ENCODE measurements at places on chromosomes 5 and 9.

DNA sequence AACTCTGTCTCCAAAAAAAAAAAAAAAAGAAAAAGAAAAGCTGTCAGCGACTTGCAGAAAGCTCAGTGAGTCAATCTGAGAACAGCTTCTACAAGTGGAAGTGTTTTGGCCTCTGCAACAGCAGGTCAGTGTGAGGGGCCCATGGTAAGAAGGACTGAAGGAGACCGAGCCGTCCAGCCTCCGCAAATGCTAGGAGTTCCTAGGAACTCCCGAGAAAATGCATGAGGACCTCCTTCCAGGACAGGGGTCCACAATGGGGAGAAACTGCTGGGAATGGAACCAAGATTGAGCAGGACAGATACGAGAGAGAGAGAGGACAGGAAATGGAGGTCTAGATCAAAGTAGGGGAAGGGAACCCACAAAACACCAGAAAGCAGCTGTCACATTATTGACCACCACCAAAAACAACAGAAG is 180.5 kb downstream of the CRB2 start:
- no peak for DNase-seq

- no peak for DNase-seq
Measured at GRCh38 chr9:7921545-7922197, 122.1 kb upstream of the DMAC1 start.

- DNase-seq, result no peak
Measured at GRCh38 chr9:72814083-72814597, 138.7 kb downstream of the ALDH1A1 start.

DNA sequence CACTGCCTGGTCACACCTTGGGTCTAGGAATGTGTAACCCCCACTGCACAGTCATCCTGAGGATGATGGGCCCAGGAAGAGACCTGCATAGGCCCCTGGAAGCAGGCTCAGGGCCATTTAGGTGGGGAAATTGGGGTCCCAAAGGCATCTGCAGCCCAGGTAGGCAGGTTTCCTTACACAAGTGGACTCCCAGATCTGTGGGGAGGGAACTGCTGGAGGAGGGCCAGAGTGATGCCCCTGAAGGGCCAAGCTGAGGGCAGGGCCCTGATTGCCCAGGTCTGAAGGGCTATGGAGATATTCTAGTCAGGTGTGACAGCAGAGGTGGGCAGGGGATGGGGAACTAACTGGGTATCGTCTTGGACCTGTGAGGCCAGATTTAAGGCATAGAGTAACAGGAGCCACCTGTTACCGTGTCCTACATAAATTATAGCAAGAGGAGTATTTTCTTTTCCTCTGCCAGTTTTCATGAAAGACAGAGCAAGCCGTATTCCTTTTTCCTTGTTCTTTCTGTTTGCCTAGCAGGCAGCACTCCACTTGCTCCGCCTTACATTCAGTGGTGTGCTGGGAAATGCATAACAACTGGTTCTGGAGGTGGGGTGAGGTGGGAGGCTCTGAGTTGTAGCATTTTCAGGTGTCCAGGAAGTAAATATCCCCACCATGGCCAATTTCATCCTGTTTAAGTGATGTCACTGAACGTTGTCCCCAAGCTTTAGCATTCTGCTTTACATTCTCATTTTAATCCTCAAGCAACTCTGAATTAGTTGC is 41.3 kb downstream of the PPARGC1B start:
- no peak for DNase-seq

DNA sequence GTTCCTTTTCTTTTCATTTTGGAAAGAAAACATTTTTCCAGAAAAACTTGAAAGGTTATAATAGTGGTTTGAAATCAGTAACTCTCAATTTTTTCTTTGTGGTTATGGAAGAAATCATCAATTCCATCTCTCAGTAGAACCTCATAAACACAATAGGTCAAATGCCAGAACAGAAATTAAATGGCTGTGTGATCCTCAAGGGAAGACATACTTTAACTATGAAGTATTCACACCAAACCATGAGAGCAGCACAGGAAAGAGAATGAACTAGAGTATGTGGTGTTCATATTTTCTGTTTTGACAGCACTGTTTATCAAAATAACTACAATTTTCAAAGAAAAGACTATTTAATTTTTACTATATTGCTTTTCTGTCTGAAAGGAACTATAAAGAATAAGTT is 29.7 kb upstream of the EFNA5 start:
- DNase-seq, result no peak
